ENCODE measurements at places on chromosomes 1 and 21.

- no peak for ATAC-seq
These were observed 194.0 kb downstream of the NRIP1 start for GRCh38 chr21:14870853-14871149.

DNA sequence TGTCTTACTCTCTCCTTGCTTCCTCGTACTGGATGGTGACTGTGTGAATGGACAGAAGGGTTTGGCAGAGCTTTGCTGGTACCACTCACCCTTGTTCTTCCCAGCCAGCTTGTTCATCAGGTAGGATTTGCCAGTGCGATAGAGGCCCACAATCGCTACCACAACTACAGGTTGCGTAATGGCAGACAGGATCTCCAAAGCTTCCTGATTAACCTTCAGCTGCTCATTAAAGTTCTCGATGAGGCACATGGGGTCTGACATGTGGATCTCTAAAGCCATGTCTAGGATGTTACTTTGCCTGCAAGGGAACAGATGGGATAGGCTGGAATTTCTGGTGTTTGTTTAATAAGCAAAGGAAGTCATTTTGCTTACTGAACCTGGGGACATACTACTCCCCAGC, 3.4 kb downstream of the GBP5 start:
- no peak for ATAC-seq

- no peak for ATAC-seq
These were observed 1.5 kb downstream of the LHX8 start for GRCh38 chr1:75135573-75136194.

DNA sequence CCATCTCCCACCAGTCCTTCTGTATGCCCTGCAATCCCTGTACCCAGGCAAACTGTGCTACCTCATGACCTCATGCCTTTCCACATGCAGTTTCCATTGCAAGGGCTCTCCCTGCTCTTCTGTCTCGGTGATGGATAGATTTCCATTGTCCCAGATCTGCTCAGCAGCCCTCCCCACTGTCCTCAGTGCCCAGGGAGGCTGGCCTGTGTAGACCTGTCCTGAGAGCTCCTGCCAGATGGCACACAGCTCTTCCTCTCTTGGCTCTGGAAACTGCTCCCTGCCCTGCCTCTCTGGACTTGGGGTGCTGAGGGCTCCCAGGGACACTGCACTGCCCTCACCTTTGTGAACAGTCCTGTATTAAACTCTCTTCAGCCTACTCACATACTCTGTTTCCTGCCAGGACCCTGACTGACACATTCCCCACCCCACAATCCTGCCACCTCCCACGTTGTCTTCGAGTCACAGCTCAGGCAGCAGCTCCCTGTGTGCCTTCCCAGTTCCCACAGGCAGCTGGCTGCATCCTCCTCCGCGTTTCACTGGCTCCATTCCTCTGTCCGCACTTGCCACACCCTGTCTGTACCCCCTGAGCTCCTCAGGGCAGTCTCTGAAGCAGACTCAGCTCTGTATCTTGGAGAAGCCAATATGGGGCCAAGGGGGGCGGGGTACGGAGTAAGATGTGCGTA, 57.0 kb downstream of the SPATA46 start:
- ATAC-seq, result no peak

GRCh38 chr1:15948091-15948591, 27.8 kb downstream of the ZBTB17 start:
- no peak for ATAC-seq

DNA sequence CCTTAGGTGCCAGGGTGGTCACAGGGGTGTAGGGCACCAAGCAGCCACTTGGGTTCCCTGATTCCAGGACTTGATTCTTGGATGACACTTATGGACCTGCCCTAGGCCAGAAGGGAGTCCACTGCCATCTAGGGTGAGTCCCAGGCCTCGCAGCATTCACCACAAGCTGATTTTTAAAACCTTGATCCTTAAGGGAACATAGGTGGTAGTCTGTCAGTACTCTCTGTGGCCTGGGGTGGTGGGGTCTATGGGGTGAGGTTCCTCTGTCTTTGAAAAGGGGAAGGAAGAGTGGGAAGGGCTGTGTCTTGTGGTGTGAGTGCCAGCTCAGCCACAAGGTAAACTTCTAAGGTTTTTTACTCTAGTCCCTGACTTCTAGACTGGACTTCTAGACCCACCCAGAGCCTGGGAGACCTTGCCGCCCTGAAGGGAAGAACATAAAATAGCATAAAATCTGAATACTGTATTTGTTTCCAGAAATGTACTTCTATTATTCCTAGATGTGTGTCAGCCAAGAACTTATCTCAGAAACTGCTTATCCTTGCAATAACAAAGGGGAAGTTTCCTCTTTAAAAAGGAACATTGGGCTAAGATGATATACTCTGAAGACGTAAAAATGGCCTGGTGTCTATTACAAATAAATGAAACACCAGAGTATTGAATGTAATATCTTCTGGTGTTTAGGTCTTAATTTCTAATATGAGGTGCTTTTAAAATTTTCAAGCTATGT, 757.3 kb downstream of the LTN1 start:
- ATAC-seq, result peak; percentile 61

GRCh38 chr1:199490769-199491527, 536.6 kb upstream of the NR5A2 start:
- no peak for ATAC-seq

GRCh38 chr1:245180496-245181157, 25.8 kb downstream of the KIF26B start:
- peak; percentile 34 for ATAC-seq

- no peak for ATAC-seq
These were observed 30.6 kb upstream of the USP24 start for GRCh38 chr1:55245781-55246180.

DNA sequence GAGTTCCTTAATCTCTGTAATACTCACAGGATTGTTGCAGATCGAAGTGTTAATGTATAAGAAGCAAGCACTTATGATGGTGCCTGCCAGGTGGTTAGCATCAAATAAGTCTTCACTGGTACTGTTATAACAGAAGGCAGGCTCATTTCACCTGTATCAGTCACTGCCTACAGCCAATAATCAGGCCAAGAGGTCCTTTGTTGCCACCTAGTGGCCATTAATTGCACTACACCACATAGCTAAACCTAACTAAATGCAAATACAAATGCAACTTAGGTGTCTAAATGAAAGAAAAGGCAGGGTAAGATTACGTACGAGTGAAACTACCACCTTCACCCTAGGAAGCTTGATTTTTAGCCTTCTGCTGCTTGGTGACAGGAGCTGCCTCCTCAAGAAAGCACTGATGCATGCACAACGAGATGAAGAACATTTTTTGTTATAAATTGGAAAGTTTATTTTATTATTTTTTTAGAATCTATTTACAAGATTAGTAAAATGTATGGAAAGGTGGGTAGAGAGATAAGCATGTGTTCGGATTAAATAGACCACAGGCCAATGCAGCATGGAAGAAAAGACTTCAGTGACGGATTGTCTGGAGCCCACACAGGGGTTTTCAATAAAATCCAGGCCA, 334.8 kb upstream of the CAMK1G start:
- no peak for ATAC-seq

- ATAC-seq, result no peak
These were observed 274.6 kb downstream of the NFIA start for GRCh38 chr1:61356995-61357394.

DNA sequence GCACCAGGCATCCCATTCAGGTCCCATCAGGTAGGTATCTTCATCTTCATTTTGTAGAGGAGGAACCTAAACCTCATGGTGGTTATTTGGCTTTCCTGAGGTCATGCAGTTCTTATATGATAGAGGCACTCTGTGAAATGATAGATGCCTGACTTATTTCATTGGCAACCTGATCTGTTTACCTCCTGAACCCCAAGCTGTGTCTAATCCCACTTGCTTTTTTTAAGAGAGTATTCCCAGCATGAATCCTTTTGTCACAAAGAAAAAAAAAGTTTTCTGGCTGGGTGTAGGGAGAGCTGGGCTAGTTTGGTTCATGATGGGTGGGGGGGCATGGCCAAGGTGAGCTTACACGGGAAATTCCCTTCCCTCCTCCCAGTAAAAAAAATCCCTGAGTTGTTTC, 154.2 kb downstream of the TENT5C start:
- no peak for ATAC-seq

DNA sequence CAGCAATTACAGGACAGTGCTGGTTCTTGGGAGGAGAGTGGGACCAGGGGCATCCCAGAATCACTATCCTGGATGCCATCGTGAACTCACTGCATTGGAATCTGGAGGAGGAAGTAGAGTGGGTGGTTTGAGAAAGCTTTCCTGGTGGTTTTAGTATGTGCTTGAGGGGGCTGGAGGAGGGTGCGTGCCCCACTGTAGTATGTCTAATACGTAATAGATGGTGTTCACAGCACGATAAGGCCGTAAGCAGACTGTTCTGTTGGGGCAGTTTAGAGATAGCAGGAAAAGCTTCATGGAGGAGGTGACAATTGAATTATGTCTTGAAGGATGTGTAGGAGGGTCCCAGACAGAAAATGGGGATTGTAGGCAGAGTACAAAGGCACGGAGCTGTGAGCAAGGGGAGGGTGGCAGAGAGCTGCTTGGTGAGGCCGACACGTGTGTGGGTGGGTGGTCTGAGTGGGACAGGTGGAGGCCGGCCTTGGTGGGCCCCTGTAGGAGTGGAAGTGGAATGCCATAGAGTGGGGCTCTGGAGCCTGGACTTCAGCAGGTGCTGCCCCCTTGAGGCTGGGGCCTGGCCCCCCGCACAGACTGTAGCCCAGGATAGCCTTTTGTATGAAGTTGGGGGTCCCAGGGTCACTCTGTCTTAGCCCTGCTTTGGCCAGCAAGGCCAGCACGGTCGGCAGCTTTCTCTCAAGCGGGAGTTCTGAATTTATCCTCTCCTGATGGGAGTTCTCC, 37.0 kb downstream of the IL6R start:
- no peak for ATAC-seq

- no peak for ATAC-seq
These were observed 210.3 kb upstream of the CACYBP start for GRCh38 chr1:174789399-174789798.

Data from gastroesophageal sphincter (tissue), 4 donors.